Anterior cingulate cortex (tissue), 58 donors: ENCODE measurements at places on chromosomes 1 and 21.
A peak's percentile ranks its signal among the peaks of the same experiment; 100 is the strongest.

DNA sequence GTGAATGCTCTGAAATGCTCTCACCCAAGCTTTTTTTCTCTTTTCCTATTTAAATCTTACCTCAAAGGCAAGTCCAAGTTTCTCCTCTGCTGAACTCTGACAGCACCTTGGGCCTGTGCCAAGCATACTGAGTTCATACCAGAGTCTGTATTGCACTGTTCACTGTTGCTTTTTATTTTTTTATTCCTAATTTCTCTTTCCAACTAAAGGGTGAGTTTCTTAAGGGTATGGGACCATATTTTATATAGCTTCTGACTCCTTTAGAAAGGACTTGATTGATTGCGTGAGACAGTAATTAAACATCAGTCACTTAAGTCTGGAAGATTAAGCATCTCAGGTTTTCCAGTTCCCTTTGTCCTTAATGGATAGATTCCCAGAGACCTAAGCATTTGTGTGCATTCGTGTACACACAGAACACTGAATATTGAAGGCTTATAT, 69.9 kb downstream of the CACHD1 start:
- DNase-seq: no peak

DNA sequence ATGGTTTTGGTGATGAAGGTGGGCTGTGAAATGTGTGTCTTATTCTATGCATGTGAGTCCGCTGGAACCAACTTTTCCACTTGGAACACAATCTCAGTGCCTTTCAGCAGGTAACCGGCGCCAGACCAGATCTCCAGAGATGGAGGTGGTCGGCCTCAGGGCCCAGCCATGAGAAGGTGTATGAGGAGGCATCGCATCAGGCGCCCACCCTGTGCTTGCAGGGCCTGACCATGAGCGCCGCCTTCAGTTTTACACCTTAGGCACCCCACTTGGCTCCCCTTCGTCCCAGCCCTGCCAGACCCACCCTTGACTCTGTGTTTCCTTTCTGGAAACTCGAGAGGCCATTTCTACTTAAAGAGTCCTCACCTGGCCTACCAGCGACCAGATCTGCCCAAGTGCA, 48.6 kb upstream of the ATF3 start:
- DNase-seq: no peak

DNA sequence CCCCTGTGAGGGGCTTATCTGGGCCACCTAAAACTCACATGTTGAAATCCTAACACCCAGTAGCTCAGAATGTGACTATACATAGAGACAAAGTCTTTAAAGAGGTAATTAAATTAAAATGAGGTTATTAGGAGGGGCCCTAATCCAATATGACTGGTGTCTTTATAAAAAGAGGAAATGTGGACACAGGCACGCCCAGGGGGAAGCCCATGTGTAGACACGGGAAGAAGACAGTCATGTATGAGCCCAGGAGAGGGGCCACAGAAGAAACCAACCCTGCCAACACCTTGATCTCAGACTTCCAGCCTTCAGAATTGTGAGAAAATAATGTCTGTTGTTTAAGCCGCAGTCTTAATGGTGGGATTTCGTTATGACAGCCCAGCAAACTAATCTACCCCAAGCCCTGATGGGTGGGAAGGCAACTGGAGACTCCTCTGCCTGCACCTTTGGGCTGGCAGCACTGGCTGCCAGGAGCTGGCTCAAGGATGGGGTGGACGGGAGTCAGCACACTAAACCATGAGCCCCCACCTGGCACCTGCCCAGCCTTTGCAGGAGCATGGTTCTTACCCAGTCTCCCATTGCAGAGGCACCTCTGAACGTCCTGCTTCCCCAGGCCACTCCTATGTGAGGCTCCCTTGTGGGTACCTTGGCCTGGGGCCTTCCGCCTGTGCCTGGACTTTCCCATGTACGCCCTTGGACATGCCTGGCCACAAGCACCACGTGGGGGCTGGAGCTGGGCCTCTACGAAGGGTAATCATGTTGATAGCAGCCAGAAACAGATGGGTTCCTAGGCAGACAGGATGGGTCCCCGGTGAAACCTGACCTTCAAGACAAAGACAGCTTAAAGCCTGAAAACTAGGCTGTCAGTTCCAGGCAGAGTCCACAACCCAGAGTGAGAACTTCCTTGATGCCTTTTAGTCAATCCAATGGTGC, 57.1 kb upstream of the DMRTB1 start:
- DNase-seq: no peak

- DNase-seq: no peak
Observed at GRCh38 chr1:45792744-45793143, 10.7 kb upstream of the MAST2 start.

- peak; percentile 68 for DNase-seq
Observed at GRCh38 chr1:234544087-234544579, 65.2 kb upstream of the TARBP1 start.

GRCh38 chr1:77900687-77901293, 12.4 kb downstream of the NEXN start:
- DNase-seq: no peak

GRCh38 chr1:10687782-10688408, 108.6 kb downstream of the CASZ1 start:
- DNase-seq: no peak
